ENCODE measurements at places on chromosomes 7 and 10.
A peak's percentile ranks its signal among the peaks of the same experiment; 100 is the strongest.

- DNase-seq, result no peak
Measured at GRCh38 chr10:32047881-32048280, 8.3 kb downstream of the KIF5B start.

- no peak for DNase-seq
Measured at GRCh38 chr10:56360583-56360966, 484 bp downstream of the ZWINT start.

- DNase-seq, result peak; percentile 35
Measured at GRCh38 chr7:102415685-102416225, 17.6 kb upstream of the ORAI2 start.

GRCh38 chr7:129495987-129496386 is 6.3 kb upstream of the SMKR1 start:
- DNase-seq, result no peak

DNA sequence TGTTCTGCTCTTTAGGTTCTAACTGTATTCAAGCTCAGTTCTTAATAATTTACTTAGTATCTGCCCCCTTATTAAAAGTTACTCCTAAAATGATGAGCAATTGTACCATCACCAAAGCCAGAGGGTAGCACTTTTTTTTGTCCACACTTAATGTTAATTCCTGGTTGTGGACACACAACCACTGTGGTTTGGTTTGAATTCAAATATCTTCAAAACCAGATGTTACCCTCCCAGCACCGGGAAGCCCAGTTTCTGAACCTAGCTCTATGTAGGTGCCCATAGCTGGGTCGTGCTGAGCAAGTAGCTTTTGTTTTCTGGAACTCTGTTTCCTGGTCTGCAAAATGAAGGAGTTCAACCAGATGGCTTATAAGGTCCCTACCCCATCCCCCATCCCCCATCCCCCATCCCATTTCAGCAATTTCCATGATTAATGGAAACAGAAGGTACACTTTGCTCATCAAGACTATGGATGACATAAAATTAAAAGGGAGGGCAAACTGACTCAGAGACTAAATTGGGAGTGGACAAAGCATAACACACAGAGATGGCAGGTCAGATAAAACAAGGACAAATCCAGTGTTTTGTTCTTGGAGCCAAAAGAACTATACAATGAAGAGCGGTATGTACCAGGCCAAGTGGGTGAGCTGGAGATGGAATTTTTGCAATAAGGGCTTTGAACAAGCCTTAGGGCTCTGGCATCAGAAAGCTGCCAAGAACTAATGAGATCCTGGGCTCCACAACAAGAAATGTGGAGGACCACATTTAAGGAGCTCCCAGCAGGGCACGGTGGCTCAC is 56.7 kb downstream of the DLG5 start:
- no peak for DNase-seq

DNA sequence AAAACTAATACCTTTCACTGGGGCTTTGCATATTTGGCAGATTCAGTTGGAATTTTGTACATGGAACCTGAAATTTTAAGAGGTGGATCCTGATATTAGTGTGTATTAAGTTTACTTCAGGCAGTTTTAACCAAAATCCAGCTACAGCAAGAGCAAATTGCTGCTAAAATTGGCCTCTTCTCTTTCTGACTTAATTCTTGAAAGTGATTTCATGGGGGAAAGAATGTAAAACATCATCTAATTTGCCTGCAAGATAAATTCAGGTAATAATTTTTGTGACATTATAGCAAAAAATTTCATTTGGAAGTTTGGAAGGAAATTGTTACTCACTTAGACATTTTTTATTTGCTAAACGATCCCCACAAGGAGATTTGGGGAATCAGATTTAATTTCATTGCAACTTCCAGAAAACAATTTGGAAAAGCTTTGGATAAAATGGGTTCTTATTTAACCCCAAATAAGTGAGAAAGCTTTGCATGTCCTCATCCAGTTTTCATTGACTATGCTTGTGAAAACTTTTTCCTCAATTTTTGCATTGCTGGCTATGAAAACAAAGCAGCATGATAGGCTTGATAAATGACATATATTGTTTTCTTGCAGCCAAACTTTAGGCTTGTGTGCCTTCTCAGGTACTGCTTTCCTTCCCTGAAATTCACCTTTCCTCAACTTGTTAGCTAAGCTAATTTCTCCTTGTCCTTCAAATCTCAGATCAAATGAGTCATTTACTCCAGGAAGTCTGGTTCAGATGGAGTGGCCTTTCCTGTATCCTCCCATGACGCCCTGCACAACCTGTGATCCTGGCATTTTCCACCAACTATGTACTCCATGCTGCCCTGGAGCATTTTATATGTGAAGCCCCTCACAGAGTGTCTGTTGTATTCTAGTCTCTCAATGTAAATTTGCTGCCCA is 27.4 kb upstream of the ZNF438 start:
- no peak for DNase-seq

GRCh38 chr7:130071701-130072622 is 1.6 kb downstream of the KLHDC10 start:
- peak; percentile 43 for DNase-seq

DNA sequence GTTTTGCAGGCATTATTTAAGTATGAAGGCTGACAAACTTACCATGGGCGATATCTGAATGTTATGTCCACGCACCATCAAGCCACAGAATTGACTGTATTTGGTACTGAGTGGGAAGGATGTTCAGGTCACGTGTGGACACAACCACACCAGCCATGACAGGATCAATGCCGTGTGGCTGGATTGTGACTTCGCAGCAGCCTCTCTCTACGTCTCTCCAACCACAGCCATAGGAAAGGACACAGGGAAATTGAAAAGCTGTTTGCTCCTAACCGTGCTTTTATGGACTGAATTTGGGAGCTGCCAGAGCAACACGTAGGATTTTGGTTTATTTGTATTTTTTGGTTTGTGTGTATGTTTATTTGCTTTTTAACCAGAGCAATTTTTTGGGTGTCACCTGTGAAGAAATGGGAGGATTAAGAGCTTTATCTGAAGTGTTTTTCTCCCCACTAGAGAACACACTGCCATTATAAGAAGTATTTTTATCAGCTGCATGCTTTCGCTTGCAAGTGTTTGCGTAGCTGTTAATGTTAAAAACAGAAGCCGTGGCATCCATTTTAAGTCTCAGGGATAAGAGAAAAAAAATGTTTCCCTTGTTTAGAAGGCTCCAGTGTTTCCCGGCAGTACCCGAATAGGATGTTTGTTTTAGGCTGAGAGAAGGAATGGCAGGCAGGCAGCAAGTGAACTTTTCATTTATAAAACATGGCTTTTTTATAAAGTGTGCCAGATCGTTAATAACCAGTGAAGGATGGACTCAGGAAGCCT is 401.1 kb upstream of the NFE2L3 start:
- DNase-seq, result no peak

DNA sequence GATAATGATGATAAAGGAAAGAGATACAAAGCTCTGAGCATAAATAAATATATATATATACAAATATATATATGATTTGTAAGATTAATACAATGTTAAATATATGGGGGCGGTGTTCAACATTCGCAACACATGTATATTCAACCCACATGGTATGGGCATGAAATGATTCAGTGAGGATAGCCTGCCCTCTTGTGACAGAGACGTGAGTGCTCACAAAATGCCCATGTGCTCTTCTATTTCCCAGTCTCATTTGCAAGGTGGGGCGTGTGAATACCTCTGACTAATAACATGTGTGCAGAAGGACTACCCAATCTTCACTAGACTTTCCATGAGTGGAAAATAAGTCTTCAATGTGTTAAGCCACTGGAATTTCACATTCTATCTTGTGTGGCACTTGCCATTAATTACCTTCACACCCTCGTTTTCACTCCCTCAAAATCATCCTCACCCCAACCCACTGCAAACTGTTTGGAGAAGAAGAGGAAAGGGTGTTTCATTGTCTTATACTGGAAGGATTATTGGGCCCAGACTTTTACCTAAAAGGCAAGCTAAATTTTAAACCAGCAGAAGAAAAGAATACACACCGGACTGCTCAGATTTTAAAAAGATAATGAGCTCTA is 26.9 kb downstream of the ASAH2 start:
- DNase-seq, result no peak

DNA sequence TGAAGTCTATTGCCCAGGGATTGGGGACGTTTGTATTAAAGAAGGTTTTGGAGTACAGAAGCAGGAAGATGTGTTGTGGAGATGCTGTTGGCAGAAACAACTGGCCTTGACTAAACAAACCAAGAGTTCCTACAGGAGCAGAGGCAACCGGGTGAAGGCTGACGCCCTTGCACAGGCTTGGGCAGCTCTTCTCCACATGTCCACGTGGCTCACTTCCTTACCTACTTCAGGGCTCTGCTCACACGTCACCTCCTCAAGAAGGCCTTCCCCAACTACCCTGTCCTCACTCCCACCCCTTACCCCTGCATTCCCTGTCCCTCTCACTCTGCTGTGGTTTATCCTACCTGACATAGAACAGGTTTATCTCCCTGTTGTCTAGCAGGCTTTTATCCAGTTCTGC is 59.9 kb upstream of the JAZF1 start:
- DNase-seq, result no peak

DNA sequence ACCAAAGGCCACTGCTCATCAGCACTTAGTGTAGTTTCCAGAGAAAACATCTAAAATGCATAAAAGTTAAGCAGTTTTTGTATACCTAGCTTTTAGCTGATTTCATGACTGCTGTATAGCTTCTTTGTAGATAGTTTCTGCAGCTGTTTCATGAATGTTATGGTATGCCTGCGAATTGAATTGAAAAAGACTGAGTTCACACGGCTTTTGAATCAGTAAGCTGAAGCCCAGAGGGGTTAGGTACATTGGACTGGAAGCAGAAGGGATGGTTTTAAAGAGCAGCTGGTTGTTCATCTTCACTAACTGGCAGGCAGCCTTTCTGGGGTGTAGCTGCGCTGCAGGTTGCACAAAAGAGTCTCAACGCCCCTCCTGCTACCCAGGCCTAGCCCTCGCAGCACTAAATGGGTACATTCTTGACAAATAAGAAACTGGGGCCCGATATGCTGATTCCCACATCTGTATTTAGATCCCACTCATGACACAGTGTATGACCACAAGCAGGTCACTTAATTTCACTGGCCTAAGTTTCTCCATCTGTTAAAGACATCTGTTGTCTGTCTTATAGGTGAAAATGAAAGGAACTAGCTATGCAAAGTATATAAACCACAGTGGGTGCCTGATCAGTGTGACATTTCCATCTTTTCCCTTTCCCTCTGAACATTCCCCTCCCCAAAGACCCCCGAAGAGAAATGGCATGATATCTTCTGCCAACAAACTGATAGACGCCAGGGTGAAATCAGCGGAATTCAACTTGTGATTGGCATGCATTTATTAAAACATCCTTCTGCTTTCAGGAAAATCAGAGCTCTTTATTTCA is 85.9 kb upstream of the AGBL3 start:
- DNase-seq, result no peak

GRCh38 chr7:127413962-127414361 is 21.5 kb upstream of the ZNF800 start:
- no peak for DNase-seq

DNA sequence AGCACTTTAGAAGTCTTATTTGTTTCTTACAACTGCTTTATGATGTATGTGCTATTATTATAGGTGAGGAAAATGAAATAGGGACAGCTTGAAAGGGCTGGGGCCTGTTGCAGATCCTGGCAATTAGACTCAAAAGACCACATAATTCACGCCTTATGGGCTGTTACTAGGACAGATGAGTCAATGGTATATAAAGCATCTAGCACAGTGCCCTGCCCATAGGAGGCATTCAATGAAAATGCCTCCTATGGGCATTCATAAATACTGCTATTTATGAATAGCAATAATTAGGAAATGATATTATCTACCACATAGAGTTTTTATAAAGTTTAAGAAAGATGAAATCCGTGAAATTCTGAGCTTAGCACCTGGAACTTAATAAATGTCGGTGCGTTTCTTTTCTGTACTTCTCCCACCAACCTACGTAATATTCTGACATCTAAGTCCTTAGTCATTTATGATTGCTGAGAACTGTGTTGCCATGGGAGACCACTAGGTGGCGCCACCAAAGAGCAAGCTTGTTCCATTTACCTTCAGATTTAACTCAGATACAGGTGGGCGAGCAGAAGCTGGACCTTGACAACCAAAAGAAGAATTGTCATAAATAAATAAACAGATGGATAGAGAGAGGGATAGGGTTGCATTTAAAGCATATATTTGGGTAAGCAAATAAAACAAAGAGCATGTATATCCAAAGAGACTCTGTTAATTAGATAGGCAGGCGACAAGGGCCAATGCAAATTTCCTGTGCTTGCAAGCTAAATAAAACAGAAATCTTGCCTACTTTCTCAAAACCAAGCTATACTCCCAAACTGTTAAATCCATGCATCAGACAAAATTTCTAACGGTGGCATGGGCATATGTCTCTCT is 699.9 kb downstream of the INHBA start:
- no peak for DNase-seq

GRCh38 chr10:54094321-54094720 is 706.7 kb downstream of the PCDH15 start:
- no peak for DNase-seq

DNA sequence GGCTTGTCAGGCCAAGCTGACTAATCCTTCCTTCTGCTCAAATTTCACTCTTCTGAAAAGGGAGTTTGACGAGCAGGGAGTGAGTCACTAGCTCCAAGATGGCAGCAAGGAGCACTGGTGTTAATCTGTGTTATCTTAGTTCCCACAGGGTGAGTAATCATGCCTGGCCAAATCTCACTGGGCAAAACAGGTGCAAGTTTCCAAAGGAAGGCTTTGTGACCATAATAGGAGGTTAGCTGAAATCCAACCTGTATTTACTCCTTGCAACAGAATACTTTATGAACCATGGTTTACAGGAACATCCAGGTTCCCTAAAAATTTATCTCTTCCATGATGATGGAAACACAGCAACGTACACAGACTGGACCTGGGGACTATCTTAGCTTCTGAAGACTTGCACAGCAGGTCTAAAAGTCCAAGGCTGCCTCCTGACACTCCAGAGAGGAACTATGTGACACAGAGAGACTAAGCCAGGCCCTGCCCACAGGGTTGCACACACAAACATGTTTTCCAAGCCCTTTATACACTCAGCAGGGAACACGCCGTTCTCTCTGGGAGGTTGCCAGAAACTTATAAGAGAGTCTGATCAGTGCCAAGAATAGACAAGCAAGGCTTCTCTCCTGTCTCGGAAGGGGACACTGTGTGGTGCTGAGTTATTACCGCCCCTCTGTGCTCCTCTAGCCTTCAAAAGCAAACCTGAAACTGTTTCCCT is 46.3 kb downstream of the PDK4 start:
- DNase-seq, result no peak

DNA sequence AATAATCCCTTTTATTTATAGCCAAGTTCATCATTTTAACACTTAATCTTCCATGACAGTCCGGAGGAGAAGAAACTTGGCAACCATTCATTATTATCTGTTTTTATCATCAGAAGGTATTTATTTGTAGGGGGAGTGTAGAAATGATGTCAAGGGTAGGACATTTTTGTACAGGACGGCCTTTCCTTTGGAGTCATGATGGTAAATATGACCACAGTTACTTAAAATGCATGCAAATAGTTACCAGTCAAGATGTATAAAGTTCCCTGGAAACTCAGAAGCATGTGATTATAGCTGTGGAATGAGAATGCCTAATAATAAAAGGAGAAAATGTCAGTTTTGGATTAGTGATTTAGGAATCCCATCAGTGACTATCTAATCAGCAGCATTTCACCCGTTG is 183.1 kb upstream of the PRPS1L1 start:
- DNase-seq, result no peak
